Effector memory CD8-positive, alpha-beta T cell (primary cell): ENCODE measurements at places on chromosomes 11 and 22.
A peak's percentile ranks its signal among the peaks of the same experiment; 100 is the strongest.

GRCh38 chr22:46657996-46658947, 38.1 kb downstream of the GRAMD4 start:
- DNase-seq, result no peak

GRCh38 chr11:3859373-3859881, 4.0 kb downstream of the STIM1 start:
- DNase-seq, result no peak

DNA sequence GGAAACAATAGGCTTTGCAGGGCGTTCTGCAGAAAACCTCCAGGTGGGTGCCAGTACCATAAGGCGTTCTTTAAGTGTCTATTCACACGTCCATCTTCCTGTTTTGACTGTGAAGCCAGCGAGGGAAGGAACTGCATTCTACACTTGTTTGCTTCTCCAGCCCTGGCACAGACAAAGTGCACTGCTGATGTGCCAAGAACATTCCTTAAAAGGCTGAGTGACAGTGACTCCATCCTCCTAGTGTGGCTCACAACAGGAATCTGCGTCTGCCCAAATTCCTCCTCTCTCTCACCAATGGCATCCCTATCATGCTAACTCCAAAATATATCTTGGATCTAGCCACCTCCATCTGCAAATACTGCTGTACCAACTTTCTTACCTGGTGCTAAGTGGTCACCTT, 407.4 kb upstream of the SYN3 start:
- no peak for DNase-seq

DNA sequence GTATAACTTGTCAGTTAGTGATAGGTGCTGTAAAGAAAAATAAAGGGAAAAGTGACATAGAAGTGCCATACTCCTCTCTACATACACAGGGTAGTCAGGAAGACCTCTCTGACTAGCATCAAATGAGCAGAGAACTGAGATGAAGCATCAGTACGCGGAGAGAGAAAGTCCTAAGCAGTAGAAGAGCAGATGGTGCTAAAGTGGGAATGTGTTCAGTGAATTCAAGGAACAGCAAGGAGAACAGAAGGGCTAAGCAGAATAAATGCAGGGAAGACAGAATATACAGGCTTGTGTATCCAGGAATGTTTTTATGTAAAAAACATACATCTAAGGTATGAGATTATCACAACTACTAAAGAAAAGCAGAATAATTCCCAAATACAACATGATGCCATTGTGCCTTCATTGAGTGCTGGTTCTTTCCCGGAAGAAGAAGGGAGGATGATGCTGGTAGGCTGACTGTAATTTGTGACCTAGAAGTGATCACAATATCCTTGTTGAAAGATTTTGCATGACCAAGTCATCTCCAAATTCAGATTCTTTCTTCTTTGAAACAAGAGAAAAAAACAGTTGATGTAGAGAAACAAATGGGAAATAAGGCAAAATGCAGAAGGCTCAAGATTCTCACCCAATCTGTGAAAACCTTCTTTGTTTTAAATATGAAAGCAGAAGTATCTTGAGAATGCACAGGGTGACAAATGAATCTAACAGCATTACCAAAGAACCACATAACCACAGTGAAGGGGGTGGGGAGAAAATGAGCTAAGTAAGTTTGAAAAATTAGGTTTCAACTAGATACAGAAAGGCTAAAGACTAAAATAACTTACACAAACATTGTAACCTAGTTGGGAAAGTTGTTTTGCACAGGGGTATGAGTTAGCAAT, 20.5 kb downstream of the MRE11 start:
- DNase-seq, result peak; percentile 33

DNA sequence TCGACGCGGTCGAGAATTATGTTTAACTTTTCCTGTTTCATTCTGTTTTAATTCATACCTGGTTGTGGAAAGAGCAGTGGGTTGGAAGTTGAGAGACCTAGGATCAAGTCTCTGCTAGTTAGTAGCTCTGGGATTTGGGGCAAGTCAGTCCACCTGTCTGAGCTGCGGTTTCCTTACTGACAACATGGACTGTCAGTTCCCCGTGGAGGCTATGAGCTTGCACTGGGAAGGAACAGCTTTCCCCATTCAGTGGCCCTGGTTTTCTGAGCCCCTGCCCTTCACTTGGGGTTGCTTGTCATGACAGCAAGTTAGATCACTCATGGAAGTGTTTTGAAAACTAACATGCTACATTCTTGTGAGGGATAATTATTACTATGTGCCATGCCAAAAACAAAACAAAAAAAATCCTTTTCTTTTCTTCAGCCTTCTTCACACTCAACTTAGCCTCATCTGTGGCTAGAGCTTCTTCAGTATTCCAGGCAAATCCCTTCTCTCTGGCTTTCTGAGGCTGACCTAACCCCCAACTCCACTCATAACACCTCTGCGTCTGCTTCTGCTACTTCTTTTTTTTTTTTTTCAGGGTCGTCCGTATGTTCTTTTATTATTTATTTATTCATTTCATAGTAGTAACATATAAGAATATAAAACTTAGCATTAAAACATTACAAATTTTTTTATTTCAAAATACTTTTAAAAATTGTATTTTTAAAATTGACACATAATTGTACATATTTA, 43.0 kb upstream of the ZBED5 start:
- DNase-seq, result no peak

- peak; percentile 82 for DNase-seq
Measured at GRCh38 chr11:615504-616319, at the start of gene IRF7. IRF7 (minus strand) TSS chr11:615950; CDS start chr11:615364, 586 bp downstream.

DNA sequence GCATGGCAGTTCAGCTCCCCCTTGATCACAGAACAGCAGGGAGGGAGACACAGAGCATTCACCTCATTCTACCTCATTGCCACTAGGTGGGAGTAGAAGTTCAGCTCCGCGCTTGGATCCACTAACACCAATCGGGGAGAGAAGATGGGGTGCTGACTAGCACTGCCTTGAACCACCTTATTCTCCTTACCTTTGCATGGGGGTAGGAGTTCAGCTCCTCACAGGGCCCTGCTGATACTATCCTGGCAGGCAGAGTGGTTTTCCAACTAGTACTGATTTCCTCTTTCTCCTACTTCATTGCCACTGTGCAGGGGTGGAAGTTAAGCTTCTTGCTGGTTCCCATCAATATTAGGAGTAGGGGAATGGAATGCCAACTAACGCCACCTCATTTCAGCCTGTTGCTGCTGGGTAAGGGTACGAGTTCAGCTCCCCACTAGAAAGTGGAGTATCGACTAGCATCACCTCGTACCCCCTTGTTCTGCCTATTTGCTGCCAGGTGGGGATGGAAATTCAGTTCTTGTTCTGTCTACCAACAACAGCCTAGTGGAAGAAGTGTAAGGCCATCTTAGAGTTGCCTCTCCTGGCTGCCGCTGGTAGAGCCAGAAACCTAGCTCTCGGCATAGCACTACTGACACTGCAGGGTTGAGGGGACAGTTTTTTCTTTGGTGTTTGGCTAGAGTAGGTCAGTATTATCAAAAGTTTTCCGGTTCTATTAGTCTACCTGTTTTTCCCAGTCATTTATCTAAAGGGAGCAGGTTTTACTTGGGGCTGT, 550.9 kb upstream of the CCDC90B start:
- no peak for DNase-seq

DNA sequence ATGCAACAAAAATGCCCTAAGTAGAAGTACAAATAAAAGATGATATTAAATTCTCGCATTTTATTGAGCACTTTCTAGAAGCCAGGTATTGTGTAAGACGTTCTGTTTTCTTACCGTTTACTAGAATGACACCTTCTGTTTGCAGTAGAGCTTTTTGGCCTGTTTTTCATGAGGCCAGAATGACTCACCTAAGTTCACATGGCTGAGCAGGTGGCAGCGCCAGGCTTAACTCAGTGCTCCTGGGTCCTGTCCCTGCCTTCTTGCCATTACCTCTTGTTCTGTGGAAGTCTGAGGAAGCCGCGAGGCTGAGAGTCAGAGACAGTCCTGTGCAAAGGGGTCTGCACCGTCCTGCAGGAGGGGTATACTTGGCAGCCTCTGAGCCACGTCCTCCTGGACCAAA, 113.8 kb downstream of the ATXN10 start:
- DNase-seq, result no peak

GRCh38 chr11:104866815-104867214, 31.4 kb downstream of the CASP12 start:
- no peak for DNase-seq

DNA sequence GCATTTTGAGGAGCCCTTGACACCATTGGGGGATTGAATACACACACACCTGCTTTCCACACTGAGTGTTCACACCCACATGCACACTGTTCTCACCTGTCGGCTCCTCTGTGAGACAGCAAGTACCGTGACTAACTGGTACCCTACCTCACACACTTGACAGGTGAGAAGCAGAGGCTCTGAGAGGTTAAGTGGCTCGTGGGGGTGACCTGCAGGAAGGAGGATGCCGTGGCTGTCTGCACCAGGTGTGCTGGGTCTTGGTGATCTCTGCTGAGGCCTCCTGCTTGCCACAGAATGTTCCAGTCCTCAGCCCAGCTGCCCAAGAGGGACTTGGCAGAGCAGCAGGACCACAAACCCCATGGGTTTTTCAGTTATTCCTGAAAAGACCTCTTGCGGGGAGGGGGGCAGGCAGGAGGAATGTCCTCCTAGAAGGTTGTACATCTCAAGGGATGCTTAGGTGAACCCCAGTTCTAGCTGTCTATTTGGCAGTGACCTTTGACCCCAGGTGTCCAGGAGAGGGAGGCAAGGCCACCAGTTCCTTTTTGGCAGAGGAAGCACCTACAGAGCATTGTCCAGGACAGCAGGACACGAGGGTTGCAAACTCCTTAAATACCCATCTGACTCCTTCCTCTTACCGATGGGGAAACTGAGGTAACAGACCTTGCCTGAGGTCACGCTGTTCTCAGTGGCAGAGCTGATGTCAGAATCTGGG, 66.0 kb downstream of the SHISAL1 start:
- DNase-seq, result no peak

GRCh38 chr22:39913886-39914285, 13.0 kb downstream of the GRAP2 start:
- no peak for DNase-seq

GRCh38 chr11:83007477-83007876, 64.2 kb downstream of the RAB30 start:
- DNase-seq, result no peak

DNA sequence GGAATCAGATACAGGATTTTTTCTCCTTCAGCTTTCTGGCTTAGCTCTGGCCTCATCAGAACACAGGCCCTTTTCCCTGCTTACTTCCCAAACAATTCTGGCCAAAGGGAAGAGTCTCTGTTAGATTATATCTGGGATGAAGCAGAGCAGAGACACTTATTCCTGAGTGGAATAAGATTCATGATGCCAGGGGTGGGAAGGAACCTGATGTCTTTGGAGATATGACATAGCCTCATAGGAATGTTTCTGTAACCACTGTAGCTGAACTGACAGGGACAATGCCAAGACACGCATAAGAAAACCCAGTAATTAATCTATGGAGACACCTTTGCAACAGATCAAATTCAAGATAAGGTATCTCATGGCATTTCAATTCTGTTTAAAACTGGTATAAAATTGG, 177.1 kb upstream of the RAG2 start:
- DNase-seq, result no peak

- DNase-seq, result no peak
Measured at GRCh38 chr11:123755344-123755743, 1.0 kb upstream of the OR6X1 start.

DNA sequence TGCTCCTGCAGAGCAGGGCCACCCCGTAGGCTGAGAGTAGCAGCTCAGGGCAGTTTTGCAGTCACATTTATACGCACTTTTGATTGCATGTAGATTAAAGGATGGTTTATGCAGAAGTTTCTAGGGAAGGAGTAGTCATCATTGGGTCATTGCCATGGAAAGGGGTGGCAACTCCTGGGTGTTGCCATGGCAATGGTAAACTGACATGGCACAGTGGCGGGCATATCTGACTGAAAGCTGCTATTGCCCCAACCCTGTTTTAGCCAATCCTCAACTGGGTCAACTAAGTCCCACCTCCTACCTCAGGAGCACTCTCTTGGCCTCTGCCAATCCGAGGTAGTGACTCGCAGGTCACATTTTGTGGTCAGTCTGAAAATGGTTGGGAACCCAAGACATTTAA, 2.4 kb upstream of the ARSA start:
- no peak for DNase-seq

DNA sequence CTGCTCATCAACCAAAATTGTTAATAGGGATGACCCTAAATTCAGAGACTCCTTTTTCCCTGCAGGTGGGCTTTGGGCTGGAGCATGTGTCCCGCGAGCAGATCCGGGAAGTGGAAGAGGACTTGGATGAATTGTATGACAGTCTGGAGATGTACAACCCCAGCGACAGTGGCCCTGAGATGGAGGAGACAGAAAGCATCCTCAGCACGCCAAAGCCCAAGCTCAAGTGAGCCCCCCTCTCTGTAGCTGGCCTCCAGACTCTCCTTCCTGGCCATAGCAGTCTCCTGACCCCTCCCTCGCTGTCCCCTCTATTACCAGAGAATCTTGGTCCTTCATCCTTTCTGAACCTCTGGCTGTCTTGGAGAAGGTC, 47.9 kb upstream of the RAB1B start:
- DNase-seq, result no peak

DNA sequence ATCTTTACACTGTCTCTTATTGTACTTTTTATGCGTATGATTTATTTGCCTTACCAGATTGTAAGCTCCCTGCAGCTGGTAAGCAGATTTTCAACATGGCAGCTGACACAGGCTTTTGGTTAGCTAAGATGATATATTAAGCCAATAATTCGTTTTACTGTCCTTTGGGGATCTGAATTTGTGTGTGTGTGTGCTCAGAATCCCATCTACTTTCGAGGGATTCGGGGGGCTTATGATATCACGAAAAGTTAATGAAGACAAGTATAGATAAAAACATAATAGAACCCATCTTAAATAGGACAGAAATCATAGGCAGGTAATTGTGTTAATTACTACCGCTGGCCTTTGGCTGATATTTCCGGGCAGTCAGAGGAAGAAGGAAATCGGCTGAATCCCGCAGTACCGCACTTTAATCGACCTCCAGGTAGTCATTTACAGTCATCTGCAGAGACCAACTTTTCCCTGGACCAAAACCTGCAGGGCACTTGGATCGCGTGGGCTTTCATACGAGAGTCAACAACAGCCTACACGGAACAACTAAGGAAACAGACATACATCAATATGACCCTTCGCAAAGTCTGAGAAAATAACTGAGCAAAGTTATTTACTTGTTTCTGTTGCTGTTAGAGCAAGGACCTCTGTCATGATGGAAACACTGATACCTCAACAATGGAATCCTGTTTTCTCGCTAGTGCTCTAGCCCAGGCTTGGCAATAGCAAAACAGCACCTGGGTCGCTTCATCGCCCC, 802 bp downstream of the KBTBD3 start:
- no peak for DNase-seq

DNA sequence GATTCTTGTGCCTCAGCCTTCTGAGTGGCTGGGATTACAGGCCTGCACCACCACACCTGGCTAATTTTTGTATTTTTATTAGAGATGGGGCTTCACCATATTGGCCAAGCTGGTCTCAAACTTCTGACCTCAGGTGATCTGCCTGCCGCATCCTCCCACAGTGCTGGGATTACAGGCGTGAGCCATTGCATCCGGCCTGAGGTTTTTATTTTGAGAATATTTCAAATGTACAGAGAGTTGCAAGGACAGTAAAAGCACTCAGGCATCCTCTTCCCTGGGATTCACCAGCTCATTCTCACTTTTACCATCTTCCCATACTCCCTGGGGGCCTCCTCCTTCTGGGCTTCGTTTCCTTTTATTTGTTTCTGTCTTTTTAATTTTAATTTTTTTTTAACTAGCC, 12.1 kb downstream of the MED15 start:
- DNase-seq, result no peak

- DNase-seq, result no peak
Measured at GRCh38 chr11:108732395-108732794, 67.5 kb downstream of the DDX10 start.
